CD4-positive, alpha-beta T cell treated with Interleukin-4 for 4 hours (primary cell): ENCODE measurements at places on chromosomes 6 and 20.
A peak's percentile ranks its signal among the peaks of the same experiment; 100 is the strongest.

GRCh38 chr6:128763599-128764300 lies 119.2 kb upstream of the LAMA2 start:
- DNase-seq = no peak

- no peak for DNase-seq
Measured at GRCh38 chr6:20771409-20771808, 237.2 kb downstream of the CDKAL1 start.

DNA sequence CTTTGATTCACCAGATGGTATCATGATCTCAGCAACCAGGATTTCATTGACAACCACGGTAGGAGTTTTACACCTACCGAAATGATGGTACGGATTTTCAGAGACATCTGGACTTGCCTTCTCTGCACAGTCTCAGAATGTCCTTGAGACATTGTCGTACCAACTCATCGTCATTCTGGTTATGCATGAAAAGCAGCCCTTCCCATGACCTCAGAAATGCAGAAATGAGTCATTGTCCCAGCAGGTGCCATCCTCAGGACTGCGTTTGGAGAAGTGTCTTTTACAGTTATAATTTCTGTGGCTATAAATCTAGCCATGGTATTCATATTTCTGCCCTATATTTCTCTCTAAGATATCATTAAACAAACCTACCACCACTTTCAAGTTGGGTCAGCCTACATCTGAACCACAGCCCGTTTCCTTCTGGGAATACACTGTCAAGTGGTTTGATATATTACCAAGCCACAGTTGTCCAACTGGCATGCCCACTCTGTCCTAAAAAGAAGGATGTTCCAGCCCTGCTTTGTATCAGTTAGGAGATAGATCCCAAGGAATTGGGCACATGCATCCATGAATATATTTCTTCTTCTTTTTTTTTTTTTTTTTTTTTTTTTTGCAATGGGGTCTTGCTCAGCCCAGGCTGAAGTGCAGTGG lies 7.5 kb upstream of the BFSP1 start:
- no peak for DNase-seq

DNA sequence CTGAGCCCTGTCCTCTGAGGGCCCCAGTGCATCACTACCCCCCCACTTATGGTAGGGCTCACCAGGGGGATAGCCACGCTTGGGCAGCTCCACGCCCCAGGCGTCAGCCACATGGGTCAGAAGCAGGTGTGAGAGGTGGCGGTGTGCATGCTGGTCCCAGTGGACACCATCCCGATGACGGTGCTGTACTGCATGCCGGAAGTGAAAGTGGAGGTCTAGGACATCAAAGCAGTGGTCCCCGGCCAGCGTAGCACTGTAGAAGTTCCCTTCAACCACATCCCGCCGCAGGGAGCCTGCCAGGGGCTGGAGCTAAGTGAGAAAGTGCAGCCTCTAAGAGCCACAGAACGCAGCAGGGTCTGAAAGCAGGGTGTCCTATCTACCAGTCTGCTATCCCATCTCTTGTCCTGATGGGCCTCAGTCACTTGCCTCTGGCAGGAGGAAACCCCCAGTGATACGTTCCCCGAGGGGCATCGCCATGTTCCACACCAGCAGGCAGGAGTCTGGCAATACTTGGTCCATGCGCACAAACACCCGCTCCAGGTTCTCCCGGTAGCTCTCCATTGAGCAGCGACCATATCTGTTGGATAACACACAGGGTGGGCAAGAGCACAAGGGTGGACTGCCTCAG lies 2.2 kb downstream of the PCED1A start:
- DNase-seq = no peak

DNA sequence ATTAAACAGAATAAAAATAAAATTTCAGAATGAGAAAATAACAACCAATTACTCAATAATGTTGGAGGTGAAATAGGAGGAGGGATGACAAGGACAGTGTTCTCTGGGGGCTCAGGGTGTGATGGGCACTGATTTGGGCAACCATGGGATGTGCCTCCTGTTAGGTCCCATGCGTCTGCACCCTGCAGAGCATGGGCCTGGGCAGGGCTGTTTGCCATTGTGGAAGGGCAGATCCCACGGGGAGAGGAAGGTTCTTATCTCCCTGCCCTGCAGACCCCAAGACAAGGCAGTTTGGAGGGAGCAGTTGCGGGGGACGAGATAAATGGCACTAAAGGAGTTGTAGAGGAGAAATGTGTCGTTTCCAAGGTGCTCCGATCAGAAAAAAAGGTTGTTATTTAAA lies 206.3 kb downstream of the THBS2 start:
- no peak for DNase-seq

DNA sequence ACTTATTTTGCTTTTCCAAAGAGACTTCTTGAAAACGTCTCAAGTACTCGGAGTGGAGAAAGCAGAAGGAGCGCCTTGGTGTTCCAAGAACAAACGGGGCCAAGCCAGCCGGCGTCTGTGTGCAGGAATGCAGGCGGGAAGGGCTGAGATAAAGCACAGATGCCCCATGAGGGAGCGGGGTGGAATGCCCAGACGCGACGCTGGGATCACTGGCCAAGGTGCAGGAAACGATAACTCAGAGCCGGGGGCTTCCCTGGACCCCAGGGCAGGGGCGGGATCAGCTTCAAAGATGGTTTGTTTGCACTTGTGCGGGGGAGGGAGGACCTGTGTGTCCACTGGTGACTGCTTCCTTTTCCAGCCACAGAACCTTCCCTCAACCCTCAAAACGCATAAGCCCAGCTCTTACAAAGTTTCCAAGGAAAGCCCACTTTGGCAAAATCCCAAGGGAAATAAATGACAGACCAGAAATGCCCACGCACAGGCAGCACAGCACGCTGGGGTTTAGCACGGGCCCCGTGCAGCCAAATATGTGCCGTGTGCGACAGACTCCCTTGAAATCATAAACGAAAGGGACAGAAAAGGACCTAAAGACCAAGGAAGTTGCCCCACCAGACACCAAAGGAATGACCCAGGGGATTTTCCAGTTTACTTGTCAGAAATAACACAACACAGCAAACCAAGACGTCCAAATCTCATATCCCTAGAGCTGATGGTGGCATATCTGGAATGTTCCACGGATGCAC lies 113.9 kb downstream of the NFATC2 start:
- DNase-seq = no peak

DNA sequence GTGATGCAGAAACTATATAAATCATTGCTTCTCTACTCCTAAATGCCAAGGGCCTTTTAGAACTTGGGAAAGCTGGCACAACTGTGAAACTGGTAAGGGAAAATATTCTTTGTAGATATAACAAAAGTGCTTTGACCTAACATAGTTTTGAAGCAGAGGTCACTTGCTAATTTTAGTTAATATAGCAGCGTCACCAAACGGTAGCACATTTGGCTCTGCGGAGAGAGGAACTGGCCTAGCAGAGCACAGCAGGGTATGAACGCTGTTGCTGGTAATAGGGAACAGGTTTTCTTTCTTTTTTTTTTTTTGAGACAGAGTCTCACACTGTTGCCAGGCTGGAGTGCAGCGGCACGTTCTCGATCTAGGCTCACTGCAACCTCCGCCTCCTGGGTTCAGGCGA lies 67.4 kb downstream of the ECT2L start:
- DNase-seq = no peak

DNA sequence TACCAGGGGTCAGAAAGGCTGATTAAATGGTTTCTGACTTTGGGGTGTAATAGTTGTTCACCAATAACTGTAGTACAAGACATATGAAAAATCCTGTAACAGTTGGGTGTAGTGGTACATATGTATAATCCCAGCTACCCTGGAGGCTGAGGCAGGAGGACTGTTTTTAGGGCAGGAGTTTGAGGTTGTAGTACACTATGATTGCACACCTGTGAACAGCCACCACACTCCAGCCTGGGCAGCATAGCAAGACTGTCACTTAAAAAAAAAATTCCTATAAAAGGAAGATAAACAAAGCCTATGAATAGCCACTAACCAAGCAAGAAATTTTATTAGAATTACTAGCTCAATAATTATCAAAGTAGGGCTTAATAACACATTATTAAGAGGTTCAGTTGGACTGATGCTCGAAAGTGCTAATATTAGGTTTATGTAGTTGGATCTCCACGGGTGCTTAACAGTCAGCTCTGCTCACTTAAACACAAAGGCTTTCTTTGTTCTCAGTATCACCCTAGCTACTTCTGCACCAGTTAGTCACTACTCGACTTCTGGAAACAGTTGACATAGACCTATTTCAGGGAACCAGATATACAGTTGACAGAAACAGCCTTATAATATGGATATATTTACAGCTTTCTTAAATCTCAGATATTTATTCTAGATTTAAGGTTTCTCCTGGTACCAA lies 113.0 kb downstream of the MTFR2 start:
- no peak for DNase-seq

- no peak for DNase-seq
Measured at GRCh38 chr6:133978896-133979240, 25.8 kb downstream of the TBPL1 start.

- DNase-seq = peak; percentile 80
Measured at GRCh38 chr6:111997078-111997852, 56.6 kb upstream of the CCN6 start.

DNA sequence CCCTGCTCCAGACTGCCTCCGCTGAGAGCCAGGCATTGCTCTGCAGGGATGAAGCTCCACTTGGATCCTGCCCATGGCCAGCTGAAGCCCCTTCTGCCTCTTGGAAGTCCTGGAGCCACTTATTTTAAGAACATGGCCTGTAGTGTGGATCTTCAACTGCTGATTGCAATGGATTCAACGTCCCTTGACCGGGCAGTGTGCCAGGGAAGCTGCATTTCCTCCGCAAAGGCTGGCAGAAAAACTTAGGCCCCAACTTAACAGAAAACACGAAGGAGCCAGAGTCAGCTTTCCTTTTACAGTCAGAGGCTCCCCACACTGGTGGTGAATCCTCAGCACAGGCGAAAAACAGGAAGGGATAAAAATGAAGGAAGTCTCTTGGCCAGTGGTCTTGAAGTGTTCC lies 26.3 kb upstream of the FOXQ1 start:
- no peak for DNase-seq

DNA sequence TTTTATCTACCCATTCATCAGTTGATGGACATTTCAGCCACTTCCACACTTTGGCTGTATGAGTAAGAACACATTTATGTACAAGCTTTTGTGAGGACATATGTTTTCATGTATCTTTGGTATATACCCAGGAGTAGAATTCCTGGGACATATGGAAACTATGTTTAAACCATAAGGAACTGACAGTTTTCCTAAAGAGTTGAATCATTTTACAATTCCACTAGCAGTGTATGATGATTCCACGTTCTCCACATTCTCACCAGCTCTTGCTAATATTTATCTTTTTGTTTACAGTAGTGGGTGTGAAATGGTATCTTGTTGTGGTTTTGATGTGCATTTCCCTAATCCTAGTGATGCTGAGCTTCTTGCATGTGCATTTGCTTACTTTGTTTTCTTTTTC lies 338.1 kb downstream of the PLCB1 start:
- DNase-seq = no peak

GRCh38 chr6:153436351-153436750 lies 305.3 kb upstream of the RGS17 start:
- DNase-seq = no peak

GRCh38 chr6:44042989-44043478 lies 84.2 kb downstream of the MRPL14 start:
- DNase-seq = no peak

GRCh38 chr6:53321701-53322100 lies 27.0 kb downstream of the ELOVL5 start:
- DNase-seq = no peak
